AG04450 (cell line): ENCODE measurements at places on chromosomes 3 and 15.
A peak's percentile ranks its signal among the peaks of the same experiment; 100 is the strongest.

GRCh38 chr3:52245322-52246263 lies at the start of gene PPM1M:
Gene PPM1M (plus strand): TSS chr3:52245759. CDS start chr3:52245825, 66 bp downstream.
- DNase-seq = no peak

- peak; percentile 75 for DNase-seq
These were observed 87.7 kb downstream of the LSM3 start for GRCh38 chr3:14266361-14266760.

- DNase-seq = peak; percentile 77
These were observed 33.5 kb upstream of the PDE8A start for GRCh38 chr15:84947947-84948830.

GRCh38 chr3:71671216-71671845 lies 53.9 kb downstream of the EIF4E3 start:
- no peak for DNase-seq

DNA sequence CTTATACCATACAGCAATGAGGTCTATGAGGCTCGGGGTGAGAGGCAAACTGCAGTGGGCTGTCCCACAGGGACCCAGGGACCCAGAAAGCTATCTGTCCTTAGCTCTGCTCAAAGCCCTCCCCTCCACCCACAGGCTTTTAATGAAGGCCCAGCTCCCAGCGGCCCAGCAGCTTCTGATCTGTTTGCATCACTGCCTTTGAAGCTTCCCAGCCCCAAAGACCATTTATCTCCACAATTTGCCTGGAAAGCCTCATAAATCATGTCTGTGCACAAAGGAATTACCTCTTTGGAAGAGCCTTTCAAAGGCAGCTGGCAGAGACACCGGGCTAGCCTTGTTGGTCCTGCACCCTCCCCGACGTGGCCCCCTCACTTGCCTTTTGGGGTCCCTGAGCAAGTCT lies 123.9 kb downstream of the RAB11A start:
- no peak for DNase-seq

- DNase-seq = no peak
These were observed 191.3 kb downstream of the FOXP1 start for GRCh38 chr3:71392251-71392650.

DNA sequence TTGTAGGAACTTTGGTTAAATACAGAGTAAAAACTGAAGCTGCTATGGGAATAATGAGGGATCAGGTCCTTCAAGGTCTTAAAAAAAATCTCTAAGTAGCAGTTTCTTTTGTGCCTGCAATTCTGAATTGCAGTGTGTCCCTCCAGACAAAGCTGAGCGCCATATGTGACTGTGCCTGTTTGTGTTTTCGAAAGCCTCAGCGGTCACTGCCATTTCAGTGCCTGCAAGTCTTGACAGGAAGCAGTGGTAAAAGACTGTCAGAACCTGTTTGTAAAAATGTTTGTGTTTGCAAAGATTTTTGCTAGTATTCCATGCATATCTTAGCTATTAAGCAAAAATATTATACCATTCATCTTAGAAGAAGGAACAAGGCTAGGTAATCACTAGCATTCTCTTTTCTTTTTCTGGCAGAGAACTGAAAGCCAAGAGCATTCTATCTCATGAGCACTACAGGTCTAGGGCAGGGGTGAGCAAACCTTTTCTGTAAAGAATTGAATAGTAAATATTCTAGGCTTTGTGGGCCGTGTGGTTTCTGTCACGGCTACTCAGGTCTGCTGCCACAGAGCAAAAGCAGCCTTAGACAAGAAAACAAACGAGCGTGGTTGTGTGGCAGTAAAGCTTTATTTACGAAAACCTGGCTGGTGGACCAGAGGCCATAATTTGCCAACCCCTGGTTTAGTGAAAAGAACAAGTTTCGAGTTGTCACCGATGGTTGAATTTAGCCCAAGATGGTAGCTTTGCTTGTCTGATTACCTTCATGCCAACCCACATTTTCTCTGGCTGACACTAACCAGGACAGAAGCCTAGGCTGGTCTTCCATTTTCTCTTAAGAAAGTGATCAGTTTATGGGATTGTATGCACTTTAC lies 134.4 kb downstream of the CACNA1D start:
- no peak for DNase-seq

DNA sequence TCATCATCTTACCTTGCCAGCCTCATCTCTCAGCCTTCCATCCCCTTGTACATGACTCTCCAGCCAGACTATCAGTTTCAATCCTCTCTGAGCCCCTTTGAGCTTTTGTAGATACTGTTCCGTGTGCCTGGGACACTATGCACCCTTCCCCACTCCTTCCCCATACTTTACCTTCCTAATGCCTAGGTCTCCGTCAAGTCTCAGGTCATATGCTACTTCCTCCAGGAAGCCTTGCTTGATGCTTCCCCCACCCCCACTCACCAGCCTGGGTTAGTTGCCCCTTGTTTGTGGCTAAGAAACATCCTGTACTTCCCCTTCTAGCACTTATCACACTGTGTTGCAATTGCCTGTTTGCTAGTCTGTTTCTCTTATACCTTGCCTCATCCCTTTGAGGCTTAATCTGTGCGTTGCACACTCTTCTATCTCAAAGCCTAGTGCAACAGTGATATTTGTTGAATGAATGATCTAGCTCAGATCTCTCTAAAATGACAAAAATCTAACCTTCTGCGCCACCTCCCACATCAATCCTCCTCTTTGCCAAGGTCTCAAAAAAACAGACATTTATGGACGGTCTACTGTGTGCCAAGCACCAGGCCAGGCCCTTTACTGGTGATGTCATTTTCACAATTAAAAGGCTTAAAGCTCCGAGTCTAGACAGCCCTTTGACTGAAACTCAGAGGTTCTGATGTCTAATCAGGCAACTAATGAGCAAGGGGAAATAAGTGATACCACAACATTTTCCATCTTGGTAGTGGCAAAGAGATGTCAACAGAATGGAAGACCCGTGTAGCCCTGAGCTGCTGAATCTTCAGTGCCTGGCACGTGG lies 6.5 kb upstream of the USP3 start:
- no peak for DNase-seq

- DNase-seq = no peak
These were observed 644 bp upstream of the NGLY1 start for GRCh38 chr3:25783661-25784512.

GRCh38 chr3:172746475-172746874 lies 4.1 kb upstream of the ECT2 start:
- no peak for DNase-seq

GRCh38 chr3:9311228-9311627 lies 51.6 kb upstream of the THUMPD3 start:
- DNase-seq = no peak

- no peak for DNase-seq
These were observed 177.1 kb upstream of the ARHGEF26 start for GRCh38 chr3:153944084-153944483.

DNA sequence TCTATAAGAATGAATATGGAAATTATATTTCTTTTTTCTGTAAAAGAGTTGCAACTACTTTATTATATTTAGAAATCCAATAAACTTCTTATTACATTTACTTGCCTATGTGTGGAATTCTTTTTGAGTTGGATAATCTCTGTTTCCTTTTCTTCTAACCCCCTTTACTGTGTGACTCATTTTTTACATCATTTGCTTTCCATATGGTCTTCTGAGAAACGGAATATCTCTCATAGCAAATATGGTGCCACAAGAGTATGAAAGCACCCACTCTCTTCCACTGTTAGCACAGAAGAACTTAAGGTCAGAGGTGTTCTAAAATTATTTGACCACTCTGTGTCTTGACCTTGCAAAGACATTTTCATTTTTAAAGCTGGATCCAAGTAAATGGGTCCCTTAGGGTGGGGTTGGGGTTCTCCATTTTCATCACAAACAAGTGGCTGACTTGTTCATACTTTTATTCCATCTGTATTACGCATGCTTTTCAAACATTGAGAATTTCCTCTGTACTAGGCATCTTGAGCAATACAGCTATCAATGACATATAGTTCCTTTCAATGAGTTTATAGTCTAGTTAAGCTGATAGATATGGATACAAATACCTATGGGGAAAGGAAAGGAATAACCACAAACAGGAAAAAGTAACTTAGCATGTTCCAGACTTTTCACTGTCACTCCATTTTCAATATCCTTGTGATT lies 281.1 kb upstream of the TPRG1 start:
- no peak for DNase-seq

- no peak for DNase-seq
These were observed 155.7 kb downstream of the GREM1 start for GRCh38 chr15:32873284-32874114.

GRCh38 chr3:48065035-48065434 lies 48.8 kb upstream of the MAP4 start:
- DNase-seq = no peak

DNA sequence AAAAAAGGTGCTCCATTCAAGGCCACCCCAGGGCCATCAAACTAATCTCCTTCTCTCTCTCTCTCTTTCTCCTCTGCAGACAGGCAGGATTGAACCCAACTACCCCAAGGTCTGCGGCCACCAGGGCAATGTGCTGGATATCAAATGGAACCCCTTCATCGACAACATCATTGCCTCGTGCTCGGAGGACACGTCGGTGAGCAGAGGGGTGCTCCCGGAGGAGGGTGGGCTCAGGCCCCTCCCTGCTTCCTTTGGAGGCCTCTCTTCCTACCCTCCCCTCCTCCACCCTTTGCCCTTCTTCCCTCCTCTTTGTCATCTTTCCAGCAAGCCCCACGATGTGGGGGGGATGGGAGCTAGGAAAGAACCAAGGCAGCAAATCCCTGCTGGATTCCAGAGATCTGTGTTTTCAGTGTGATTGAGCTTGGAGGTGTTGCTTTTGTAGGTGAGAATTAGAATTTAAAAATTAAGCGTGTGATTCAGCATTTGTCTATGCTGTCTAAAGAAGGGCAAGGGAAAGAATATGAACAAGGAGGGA lies 116.3 kb downstream of the CORO2B start:
- no peak for DNase-seq

DNA sequence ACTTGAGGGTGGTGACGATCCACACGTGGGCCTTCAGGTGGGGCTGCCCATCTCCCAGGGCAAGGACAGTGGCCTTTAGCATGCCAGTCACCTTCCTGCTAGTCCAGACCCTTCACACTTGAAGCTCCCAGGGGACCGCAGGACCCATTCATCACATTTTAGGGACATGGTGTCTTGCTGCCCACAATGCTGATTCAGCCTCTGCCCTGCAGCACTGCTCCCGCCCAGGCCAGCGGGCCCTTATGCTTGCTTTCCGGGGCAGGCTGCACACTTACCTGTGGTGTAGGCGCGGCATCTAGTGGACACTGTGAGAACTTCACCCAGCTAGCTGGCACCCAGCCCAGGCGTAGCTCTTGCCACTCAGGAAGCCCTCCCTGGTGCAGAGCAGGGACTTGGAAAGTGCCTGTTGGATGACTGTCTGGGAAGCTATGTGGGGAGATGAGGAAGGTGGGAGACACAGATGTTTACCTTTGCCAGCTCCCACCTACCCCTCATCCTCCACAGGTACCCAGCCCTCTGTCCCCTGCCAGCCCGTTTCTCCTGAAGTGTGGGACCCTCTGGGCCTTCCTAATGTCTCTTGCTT lies 26.3 kb upstream of the NR2C2 start:
- peak; percentile 72 for DNase-seq

DNA sequence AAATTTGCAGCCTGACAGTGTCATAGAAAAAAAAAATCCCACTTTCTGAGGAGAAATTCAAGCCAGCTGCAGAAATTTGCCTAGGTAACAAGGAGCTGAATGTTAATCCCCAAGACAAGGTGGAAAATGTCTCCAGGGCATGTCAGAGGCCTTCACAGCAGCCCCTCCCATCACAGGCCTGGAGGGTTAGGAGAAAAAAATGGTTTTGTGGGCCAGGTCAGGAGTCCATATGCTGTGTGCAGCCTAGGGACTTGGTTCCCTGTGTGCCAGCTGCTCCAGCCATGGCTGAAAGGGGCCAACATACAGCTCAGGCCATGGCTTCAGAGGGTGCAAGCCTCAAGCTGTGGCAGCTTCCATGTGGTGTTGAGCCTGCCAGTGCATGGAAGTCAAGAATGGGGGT lies 11.2 kb downstream of the CD200R1 start:
- DNase-seq = no peak

DNA sequence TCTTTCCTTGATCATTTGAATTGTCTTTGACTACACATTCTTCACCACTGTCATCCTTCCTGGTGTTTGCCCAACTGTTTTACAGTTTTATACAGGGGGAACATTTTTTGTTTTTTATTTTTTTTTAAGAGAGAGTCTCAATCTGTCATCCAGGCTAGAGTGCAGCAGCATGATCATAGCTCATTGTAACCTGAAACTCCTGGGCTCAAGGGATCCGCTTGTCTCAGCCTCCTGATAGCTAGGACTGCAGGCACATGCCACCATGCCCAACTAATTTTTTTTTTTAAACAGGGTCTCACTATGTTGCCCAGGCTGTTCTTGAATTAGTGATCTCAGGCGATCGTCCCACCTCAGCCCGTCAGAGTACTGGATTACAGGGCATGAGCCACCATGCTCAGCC lies 222.6 kb downstream of the BBX start:
- no peak for DNase-seq

DNA sequence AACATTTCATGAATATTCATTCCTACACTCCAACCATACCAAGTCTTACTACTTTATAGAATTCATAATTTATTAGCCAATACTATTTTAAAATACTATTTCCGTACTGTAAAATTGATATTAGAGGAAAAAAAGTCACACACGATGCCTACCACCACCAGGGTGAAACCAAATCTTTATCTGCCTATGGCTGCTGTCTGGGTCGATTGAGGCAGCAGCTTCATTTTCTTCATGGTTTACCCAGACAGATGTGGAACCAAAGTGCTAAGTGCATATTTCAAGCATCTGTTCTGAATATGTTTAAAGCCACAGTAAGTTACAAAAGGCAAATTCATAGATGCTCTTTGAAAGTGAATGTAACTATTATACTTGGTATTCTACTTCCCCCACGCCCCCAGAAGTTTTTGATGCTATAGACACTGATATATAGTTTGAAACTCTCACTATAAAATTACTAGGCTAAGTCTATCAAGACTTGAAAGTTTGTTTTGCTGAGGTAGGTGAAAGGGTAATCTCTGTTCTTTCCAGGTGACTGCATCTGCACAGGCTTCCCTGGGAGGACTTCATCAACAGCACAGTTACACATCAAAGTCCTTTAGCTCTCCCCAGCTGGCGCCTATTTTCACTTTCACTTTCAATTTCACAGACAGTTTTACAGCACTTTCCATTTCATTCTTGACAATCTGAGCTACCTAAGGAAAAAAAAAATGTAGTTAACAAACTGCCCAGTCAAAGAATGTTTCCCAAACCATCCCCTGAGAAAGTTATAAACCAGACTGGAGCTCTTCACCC lies 113.9 kb downstream of the POLQ start:
- DNase-seq = peak; percentile 3

DNA sequence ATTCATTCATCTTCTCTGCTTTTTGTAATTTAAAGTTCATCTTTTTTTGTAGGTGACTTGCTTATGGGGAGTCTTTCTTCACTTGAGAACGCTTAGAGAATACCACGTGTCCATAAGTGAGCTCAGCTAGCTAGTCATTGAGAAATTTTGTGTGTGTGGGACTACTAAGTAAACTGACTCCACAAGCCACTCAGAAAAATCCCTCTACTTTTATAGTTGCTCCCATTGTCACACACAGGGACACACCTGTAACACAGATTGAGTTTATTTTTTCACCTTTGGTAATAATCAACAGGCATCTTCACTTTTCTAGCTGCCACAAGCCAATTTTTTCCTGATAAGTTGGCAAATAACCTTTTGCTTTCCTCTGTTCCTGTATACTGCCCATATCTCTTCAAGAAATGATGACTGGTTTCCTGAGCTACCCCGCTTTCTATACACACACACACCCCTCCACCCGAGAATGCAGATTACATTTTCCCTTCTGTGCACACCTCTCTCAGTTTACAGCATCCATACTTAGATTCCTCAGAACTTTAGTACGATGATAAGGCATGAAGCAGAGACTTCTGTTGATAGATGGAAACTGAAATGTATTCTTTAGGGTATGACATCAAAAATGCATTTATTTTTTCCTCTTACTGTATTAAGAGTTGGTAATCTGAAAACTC lies 4.6 kb downstream of the TSC22D2 start:
- peak; percentile 47 for DNase-seq
